Cerebellar cortex (tissue), 1 donor: ENCODE measurements at places on chromosomes 7 and 10.

- no peak for DNase-seq
These were observed 194.8 kb upstream of the KMT2E start for GRCh38 chr7:104818961-104819880.

GRCh38 chr7:103772171-103772773 lies 217.2 kb downstream of the RELN start:
- no peak for DNase-seq

DNA sequence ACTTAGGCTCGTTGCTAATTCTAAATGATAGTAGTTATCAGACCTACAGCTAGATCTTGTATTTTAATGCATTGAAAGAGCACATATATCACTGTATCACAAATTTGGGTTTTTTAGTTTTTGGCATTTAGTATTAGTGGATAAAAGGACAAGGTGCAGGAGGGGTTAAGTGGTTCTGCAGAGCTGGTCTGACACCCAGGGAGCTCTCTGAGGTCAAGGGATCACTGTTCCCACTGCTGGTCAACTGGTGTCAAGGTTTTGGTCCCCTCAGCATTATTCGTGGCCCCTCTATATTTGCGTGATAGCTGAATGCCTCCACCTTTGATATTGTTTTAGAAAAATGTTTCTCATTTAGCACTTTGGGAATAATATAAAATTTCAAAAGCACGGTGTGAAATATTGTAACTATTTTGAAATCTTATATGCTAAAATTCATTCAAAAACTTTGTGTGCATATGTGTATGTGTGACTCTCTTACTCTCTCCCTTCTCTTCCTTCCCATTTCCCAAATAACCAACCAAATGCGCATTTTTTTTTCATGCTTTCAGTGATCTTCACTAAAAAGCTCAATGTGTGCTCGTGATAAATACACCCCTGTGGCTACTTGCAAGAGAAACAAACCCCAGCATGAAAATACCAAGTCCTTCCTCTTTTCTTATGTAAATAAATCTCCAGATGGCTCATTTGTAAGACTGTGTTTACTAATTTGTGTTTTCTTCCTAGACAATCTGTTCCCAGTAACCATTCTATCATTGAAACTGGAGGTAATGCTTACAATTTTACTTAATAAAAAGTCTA lies 309.2 kb downstream of the FGFR2 start:
- no peak for DNase-seq

DNA sequence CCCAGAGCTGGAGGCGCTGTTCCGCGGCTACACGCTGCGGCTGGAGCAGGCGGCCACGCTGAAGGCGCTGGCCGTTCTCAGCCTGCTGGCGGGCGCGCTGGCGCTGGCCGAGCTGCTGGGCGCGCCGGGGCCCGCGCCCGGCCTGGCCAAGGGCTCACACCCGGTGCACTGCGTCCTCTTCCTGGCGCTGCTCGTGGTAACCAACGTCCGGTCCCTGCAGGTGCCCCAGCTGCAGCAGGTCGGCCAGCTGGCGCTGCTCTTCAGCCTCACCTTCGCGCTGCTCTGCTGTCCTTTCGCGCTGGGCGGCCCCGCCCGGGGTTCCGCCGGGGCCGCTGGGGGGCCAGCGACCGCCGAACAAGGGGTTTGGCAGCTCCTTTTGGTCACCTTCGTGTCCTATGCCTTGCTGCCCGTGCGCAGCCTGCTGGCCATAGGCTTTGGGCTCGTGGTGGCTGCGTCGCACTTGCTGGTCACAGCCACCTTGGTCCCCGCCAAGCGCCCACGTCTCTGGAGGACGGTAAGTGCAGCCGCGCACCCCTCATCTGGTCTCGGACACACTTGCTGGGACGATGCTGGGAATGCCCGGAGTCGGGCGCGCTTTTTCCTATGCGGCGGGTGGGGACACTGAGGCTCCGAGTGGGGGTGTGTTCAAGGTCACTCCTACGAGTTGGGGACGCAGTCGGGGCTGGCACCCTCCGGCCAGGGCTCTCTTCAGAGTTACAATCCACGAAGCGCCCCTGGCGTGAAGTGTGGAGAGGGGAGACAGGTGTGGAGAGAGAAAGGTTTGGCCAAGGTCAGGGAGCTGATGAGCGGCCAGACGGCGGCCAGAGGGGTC lies 717 bp downstream of the ADCY1 start:
- no peak for DNase-seq

DNA sequence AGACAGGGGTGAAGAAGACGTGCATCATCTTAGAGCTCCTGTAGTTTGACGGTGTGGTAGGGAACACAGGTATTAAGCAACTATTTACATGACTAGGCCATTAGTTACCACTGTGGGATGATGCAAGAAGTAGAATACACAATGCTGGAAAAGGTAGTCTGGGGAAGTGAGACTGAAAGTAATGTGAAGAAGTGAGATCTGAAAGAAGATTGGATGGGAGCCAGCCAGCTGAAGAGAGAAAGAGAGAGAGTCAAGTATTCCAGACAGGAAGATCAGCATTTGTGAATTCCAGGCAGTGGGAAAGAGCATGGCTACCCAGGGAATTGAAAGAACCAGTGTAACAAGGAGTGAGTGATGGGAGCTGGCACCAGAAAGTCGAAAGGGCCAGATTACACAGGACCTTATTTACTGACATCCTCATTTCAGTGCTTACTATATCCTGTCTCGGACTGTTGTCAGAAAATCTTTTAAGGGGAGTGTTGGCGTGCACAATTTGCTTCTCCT lies 4.0 kb upstream of the CFAP58 start:
- DNase-seq = no peak

DNA sequence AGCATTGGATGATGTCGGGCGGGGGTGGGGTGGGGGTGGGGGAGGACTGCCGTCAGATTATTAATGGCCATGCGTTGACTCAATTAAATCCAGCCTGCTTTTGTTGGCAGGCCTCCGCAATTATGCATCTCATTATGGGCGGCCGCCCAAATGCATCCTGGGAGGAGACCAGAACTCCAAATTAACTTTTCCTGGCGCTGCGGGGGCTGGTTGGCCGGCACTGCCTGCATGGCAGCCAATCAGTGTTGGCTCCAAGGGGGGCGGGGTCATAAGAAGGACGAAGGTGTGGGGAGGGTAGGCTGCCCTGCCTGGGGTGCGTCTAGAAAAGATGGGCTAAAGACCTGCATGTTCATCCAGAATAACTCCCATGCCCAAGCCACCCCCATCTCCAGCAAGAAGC lies 83.9 kb upstream of the PAX2 start:
- no peak for DNase-seq

DNA sequence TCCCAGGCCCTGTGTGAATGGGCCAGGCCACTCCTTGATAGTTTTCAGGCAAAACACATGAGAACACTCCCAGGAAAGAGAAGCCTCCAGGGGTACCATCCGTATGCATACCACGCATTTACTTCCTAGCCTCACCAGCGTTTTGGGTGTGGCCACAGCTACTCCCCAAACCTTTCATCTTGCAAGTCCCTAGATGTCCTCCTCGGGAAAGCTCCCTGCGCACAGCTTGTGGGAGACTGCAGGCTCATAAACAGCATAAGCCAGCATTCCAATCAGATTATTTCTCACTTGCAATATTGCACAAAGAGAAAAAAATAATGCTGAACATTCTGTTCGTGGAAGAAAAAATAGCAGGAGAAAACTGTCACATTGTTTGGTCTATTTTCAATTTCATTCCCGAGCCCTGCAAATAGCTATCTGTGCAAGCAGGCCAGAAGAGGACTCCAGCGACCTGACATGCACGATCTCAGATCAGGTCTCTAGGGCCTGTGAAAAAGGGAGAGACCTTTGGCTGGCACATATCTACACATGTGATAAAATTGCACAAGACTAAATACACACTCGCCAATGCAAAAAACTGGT lies 175.6 kb downstream of the PLXNA4 start:
- no peak for DNase-seq

DNA sequence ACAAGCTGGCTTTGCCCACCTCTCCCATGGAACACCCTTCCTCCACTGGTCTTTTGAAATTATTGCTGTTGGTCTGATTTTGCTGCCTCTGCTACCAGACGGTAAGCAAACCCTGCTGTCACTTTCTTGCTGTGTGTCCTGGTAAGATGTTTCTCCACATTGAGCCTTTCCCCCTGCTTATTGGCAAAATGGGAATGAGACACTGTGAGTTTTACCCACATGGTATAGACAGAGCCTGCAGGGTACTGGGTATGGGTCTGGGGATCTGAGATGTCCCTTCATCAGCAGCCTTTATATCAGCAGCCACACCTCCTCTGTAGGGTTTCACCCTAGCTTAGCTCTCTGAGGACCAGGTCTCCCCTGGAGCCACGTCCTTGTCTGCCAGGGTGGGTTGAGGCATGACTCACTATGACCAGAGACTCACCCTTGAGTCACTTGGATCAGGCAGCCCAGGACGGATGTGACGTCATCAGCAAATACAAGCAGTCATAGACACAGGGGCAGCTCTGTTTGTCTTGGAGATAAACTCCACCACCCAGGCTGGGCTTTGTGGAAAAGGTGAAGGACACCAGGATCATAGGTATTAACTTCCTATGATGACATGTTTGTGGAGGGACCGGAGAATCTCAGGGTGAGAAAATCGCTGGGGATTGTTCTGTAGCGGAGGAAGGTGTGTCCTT lies 17.9 kb upstream of the BAIAP2L1 start:
- DNase-seq = no peak

DNA sequence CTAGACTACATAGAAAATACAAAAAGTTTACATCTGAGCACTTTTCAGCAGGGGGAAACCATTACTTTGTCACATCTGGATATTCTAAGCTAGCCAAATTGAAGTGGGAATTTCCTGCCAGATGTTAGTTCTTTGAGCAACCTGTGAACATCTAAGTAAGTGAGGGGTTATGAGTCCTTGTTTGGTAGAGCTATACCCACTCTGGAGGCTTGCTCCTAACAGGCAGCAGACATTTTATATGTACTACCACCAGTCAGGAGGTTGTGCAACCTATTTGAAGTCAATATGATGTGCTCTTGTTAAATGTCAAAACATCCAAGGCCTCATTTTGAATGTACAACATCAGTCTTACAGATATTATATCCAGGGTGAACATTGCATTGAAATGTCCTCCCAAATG lies 143.3 kb upstream of the KAT6B start:
- no peak for DNase-seq

DNA sequence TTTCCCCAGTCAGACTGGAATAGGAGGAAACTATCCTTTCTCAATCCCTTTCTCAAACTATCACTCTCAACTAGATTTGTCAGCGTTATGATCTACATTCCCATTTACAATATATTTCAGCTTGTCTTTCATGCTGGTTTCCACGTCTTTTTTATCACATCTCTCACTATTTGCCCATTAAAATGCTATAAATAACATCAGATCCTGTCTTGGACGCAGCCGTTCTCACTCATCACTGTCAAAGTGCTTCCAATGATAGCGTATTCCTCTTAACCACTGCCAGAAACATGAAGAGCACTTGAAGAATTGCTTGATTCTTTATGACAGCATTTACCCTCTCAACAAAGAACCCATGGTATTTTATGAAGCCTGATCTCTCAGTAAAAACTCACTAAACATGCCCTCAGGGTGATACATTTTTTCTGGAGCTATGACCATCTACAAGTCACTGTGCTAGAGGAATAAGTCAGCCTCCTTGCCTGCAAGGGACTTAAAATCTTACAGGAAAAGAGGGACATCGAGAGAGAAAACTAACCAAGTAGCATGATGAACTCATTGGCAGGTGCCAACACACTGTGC lies 205.6 kb upstream of the PFKP start:
- no peak for DNase-seq
